Neural progenitor cell (in vitro differentiated cells): ENCODE measurements at places on chromosomes 7 and 10. TPM values are rescaled to one million over a fixed set of nuclear protein-coding genes. Genes with fewer than 3 reads are reported as not detected.

- H3K4me3 ChIP-seq: peak overlapping the region; percentile 45
- peak; percentile 80 for DNase-seq
- H3K36me3 ChIP-seq: no peaks in the 10 kb centered on the region
- no peak overlapping the region for H3K27ac ChIP-seq
These were observed 81.1 kb upstream of the CPXM2 start for GRCh38 chr10:123972481-123973401.

GRCh38 chr10:86646933-86647332 lies 7.4 kb upstream of the OPN4 start:
- H3K4me1 ChIP-seq: no peaks in the 10 kb centered on the region
- DNase-seq: no peak
- H3K27ac ChIP-seq: no peak overlapping the region

- no peaks in the 10 kb centered on the region for H3K36me3 ChIP-seq
- no peak overlapping the region for H3K4me3 ChIP-seq
- no peaks in the 10 kb centered on the region for H3K27me3 ChIP-seq
These were observed 447.8 kb upstream of the C7orf33 start for GRCh38 chr7:148142660-148143248.

GRCh38 chr7:25694699-25695098 lies 457.3 kb upstream of the NFE2L3 start:
- H3K27ac ChIP-seq: no peak overlapping the region
- no peaks in the 10 kb centered on the region for H3K27me3 ChIP-seq
- no peaks in the 10 kb centered on the region for H3K36me3 ChIP-seq
- no peaks in the 10 kb centered on the region for H3K4me1 ChIP-seq

GRCh38 chr10:15624401-15625196 lies 95.1 kb downstream of the ITGA8 start:
- no peaks in the 10 kb centered on the region for H3K27me3 ChIP-seq
- H3K36me3 ChIP-seq: no peaks in the 10 kb centered on the region
- H3K27ac ChIP-seq: no peak overlapping the region
- no peak for DNase-seq
- no peaks in the 10 kb centered on the region for H3K4me1 ChIP-seq

DNA sequence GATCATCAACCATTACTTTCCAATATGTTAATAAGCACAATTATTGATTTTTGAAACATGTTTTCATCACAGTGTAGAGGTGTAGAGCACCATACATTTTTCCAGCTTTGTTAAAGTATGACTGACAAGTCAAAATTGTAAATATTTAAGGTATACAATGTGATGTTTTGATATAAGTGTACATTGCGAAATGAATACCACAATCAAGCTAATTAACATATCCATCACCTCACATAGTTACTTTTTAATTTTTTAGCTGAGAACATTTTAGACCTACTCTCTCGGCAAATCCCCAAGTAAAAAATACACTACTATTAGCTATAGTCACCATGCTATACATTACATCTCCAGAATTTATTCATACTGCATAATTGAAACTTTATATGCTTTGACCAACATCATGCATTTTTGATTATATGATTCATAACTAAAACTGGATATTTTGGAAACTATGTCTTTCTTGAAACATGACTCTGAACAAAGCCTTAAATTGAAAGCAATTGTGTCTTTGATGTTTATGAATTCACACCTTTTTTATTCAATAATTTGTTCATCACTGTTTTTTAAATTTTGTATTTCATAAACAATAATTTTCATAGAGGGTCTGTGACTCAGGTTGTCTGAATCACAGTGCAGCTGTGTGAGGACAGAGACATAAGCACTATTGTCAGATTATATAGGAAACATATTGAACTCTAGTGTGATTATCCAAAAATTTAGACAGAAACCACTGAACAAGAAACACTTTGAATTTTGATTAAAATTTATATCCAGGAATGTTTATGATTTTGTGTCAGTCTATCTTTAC lies 486.1 kb downstream of the SEMA3D start:
- no peaks in the 10 kb centered on the region for H3K36me3 ChIP-seq
- H3K4me1 ChIP-seq: no peaks in the 10 kb centered on the region
- DNase-seq: no peak
- H3K4me3 ChIP-seq: no peak overlapping the region
- H3K27ac ChIP-seq: no peak overlapping the region

GRCh38 chr10:44668336-44668735 lies 242.8 kb upstream of the TMEM72 start:
- H3K4me1 ChIP-seq: no peaks in the 10 kb centered on the region
- no peak overlapping the region for H3K4me3 ChIP-seq
- no peaks in the 10 kb centered on the region for H3K36me3 ChIP-seq

DNA sequence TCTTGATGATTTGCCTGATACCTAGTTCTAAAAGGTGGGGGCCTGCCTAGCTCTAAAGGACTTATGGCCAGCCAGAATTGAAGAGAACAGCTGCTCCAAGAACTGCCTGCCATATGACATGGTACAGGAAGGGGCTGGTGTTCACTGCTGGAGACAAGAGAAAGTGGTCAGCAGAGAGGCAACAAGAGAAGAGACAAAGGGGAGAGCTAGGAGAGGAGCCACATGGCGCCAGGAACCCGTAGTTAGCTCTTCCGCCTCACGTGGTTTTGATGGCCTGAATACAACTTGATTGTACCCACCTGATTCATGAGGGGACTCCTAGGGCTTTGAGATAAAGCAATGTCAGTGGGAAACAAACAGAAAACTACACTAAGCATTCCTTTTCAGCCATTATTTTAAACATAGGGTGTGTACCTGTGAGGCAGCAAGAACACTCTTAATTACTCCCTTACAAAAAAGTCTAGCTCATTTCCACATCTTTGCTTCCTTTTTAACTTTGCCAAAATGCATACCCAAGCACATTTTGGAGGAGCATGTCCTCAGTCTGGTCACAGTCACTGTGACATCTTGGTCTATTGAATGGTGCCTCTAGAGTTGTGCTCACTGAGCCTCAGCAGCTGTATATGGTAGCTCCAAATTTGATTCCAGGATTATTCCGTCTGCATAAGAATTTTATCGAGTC lies 71.6 kb downstream of the CCDC71L start:
- no peak for DNase-seq
- H3K27ac ChIP-seq: no peak overlapping the region
- H3K4me3 ChIP-seq: no peak overlapping the region
- no peaks in the 10 kb centered on the region for H3K27me3 ChIP-seq
- no peaks in the 10 kb centered on the region for H3K36me3 ChIP-seq

- peaks cover 9% of the 10 kb centered on the region for H3K4me1 ChIP-seq
- no peak overlapping the region for H3K4me3 ChIP-seq
- DNase-seq: no peak
- H3K36me3 ChIP-seq: no peaks in the 10 kb centered on the region
- H3K27me3 ChIP-seq: no peaks in the 10 kb centered on the region
- no peak overlapping the region for H3K27ac ChIP-seq
These were observed 22.5 kb downstream of the ADCY1 start for GRCh38 chr7:45596665-45597095.

GRCh38 chr7:43570688-43571365 lies 12.1 kb upstream of the STK17A start:
- H3K36me3 ChIP-seq: no peaks in the 10 kb centered on the region
- no peak overlapping the region for H3K4me3 ChIP-seq
- no peaks in the 10 kb centered on the region for H3K4me1 ChIP-seq
- no peaks in the 10 kb centered on the region for H3K27me3 ChIP-seq
- no peak for DNase-seq
- no peak overlapping the region for H3K27ac ChIP-seq

GRCh38 chr10:16606923-16607322 lies 85.2 kb upstream of the C1QL3 start:
- no peaks in the 10 kb centered on the region for H3K36me3 ChIP-seq
- DNase-seq: no peak
- no peak overlapping the region for H3K4me3 ChIP-seq
- H3K4me1 ChIP-seq: no peaks in the 10 kb centered on the region

Gene FOXP2
- 0.25 and 1.1 TPM in 2 replicates for total RNA-seq

Gene MYL10
- total RNA-seq: not detected in 2 replicates
